ENCODE measurements at places on chromosomes 11 and 22.

- DNase-seq: no peak
Observed at GRCh38 chr11:102864724-102865123, 10.1 kb downstream of the MMP12 start.

DNA sequence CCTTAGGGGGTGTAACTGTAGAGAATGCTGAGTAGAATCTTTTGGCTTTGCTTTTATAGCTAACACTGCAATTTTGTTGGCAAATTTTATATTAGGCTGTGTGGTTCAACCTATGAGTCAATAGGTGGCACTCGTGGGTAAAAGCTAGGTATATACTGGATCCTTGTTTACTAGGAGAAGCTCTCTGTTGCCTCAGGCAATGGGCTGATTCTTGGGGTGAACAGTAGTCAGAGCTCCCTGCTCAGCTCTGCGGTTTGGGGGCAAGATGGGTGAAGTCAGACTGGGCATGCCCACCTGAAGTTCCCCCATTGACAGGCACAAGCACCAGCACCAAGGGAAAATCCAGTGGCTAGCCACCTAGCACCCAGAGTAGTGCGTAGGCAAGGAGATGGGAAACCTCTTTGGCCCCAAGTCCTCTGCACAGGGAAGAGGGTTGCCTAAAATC is 238.7 kb downstream of the FAM181B start:
- DNase-seq: no peak

DNA sequence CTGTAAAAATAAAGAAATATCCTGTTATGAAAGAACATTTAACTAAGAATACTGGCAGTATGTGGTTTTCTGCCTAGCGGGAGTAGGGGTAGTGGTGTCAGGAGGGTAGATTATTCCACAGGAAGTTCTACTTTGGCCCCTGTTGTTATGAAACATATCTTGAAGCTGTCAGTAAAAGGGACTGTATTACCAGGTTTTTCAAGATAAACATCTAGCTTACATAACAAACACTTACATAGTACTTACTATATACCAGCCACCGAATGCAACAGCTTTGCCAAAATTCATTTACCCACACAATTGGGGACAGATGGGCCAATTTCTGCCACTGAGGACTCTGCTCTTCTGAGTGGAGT is 3.7 kb downstream of the TMEM123 start:
- DNase-seq: no peak

DNA sequence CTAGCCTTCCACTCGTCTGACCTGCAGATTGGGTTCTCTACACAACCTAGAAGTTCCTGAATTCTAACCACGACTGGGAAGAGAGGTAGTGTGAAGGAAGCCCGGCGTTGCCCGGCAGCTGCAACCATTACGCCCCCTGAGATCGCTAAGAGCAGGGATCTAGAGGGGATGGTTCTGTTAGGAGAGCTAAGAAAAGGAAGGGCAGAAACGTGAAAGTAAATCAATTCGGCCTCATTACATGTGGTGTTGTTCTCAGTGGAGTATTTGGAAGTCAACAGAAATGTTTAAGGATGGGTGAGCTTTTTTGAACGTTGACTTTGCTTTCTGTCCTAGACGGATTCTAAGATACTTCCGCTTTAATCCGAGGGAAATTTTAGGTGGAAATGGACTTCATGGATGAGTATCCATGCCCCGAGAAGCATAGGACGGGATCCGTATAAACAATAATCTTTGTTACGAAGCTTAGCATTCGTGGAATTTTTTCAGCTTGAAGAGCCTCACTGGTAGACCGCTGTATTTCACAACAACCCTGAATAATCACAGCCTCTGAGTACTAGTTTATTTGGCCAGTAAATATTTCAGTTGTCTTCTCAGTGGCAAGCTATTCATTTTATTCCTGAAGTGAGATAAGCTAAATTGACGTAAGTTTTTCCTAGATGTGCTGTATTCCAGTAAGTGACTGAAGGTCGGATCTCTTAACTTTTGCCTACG is 629 bp downstream of the ATP5MG start:
- DNase-seq: no peak

- no peak for DNase-seq
Observed at GRCh38 chr11:76598426-76598839, 72.1 kb downstream of the LRRC32 start.

- peak; percentile 98 for DNase-seq
Observed at GRCh38 chr11:859394-860131, 16.9 kb downstream of the TSPAN4 start.

- peak; percentile 88 for DNase-seq
Observed at GRCh38 chr11:46916286-46917108, 1.9 kb downstream of the LRP4 start.

DNA sequence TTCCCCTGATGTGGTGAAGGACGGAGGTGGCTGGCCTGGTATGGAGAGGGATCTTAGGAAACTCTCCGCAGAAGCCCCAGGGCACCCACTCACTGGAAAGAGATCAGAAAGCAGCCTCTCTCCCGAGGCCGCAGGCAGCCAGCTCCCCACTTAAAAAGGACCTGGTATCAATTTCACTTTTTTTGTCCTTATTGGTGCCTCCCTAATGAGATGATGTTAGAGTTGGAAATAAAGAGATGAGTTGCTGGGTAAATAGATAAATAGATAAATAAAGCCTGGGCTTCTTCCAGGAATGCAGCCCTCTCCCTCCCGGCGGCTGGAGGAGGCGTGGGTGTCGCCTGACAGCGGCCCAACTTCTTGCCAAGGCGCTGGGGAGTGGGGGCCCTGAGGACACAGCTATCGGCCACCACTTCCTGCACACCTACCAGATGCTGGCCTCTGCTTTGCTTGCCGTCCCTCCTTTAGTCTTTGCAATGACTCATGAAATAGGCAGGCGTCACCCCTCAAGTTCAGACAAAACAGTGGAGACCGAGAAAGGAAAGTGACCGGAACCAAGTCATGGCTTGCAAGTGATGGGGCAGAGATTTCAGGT is 42.9 kb downstream of the LINC01488 start:
- DNase-seq: no peak

- no peak for DNase-seq
Observed at GRCh38 chr11:66688561-66689534, 11.2 kb upstream of the RBM4B start.

- DNase-seq: no peak
Observed at GRCh38 chr11:41666951-41667653, 207.7 kb upstream of the LRRC4C start.

DNA sequence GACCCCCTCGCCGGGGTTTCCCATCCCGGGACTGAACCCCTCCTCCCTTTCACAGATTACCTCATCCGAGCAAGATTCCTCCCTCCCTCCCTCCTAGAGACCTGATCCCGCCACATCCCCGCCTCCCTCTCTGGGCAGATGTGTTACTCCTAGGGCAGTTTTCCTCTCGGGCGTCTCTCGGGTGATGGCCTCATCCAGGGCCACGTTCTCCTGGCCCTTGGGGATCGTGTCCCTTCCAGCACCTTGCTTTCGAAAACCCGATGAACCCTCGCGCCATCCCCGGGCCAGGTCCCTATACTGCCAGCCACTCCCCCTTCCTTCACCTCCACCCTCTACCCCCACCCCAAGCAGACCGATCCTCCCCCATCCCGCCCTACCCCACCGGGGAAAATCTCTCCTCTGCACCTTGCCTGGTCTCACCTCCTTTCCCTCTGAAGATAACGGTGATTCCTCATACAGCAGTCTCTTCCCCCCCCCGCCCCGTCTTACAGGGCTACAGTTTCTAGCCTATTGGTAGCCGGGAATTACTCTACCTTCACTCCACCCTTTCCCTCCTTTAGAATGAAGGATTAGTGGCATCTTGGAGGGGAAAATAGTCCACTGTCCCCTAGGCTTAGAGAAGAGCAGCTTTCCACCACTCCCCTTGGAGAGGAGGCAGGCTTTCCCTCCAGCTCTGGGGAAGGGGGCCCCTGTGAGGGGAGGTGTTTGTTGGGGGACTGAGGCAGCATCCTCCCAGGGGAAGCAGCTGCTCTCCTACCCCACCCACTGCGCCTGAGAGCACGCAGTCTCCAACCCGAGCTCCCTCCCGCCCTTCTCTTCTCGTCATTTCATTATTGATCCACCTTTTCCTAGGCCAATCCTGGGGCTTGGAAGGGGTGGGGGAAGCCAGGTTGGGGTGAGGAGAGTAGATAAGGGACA is 1.2 kb downstream of the KMT2A start:
- peak; percentile 85 for DNase-seq

DNA sequence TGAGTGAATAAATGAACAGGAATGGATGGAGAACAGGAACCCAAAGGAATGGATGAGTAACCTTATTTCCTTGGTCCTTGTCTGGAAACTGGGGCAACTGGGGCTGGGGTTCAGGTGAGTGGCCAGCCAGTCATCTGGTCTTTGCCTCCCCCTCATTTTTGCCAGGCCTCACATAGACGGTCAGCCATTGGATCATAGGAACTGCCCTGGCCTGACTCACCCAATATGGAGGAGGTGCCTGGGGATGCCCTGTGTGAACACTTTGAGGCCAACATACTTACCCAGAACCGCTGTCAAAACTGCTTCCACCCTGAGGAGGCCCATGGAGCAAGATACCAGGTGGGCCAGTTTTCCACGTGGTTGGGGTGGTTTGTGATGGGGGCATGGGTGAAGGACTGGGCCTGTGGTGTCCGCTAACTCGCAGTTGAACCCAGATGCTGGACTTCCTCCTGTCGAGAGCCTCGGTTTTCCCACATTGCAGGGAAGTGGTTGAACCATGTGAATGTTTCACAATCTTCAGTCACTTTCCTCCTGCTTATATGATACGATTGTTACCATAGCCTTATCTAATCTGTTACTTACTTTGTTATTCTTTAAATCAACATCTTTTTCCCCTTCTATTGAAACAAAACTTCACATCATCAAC is 4.4 kb downstream of the TRIOBP start:
- no peak for DNase-seq

GRCh38 chr11:128297805-128298204 is 289.6 kb downstream of the ETS1 start:
- no peak for DNase-seq

DNA sequence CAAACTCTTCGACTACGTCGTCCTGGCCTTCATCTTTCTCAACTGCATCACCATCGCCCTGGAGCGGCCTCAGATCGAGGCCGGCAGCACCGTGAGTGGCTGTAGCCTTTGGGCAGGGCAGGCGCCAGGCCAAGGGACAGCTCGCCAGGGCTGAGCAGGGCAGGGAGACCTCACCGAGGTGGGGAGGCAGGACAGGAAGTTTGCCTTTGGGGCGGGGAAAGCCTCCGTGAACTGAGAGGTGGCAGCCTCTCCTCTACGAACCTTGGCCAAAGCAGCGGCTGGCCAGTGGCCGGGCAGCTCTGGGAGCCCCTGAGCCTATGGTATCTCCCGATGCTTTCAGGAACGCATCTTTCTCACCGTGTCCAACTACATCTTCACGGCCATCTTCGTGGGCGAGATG is 93.2 kb downstream of the CACNA1I start:
- no peak for DNase-seq

GRCh38 chr11:29333993-29334775 is 682.6 kb downstream of the KCNA4 start:
- DNase-seq: peak; percentile 40

DNA sequence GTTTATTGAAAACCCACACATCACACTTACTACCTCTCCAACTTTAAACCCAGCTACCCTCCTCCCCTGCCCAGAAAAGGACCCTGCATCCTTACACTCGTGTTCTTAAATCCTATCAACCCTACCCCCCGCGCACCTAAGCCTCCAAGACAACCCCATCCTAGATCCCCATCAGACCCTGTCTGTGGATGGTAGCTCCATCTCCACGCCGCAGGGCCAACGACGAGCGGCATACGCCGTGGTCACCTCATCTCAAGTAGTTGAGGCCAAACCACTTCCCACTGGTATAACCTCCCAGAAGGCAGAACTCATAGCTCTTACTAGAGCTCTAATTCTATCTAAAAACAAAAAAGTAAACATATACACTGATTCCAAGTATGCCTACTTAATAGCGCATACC is 9.4 kb upstream of the OR56A3 start:
- DNase-seq: no peak

DNA sequence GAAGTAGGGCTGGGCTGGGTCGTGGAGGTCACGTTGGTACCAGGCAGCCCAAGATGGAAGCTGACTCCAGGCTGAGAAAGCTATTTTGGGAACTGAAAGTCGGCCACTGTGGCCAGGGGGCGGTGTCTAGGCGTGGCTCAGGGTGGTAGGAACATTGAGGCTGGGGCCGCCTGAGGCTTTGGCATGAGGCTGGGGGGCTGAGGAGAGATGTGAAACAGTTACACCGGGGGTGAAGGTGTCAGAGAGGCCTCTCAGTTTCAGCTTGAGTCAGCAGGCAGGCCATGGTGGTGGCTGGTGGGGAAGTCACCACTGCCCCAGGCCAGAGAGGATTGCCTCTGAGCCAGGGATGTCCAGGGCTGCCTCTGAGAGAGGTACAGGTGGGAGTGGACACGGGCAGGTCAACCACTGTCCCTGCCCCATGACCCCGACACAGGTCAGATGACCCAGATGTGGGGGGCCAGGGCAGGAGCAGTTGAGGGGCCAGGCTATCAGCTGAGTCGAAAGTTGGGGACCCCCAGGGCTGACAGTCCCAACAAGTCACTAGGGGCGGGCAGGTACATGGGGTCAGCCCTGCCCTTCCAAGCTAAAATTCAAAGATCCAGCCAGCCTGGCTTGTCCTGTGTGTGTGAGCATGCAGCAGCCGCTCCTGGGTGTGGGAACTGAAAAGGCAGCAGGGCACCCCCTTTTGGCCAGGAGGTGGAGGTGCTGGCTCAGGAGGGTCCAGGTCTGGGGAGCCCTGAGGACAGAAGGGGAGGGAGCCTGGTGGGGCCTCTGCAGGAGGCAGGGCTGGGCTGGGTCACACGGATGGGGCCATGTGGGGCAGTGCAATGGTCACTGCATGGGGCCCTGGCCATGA is 7.2 kb downstream of the KCNK7 start:
- no peak for DNase-seq

GRCh38 chr22:24051568-24051967 is 40.5 kb downstream of the CABIN1 start:
- peak; percentile 7 for DNase-seq

GRCh38 chr22:48753752-48754517 is 1073.7 kb downstream of the BRD1 start:
- no peak for DNase-seq

- DNase-seq: no peak
Observed at GRCh38 chr11:46099963-46100316, 21.3 kb downstream of the PHF21A start.
